ENCODE measurements at places on chromosomes 1 and 21.

DNA sequence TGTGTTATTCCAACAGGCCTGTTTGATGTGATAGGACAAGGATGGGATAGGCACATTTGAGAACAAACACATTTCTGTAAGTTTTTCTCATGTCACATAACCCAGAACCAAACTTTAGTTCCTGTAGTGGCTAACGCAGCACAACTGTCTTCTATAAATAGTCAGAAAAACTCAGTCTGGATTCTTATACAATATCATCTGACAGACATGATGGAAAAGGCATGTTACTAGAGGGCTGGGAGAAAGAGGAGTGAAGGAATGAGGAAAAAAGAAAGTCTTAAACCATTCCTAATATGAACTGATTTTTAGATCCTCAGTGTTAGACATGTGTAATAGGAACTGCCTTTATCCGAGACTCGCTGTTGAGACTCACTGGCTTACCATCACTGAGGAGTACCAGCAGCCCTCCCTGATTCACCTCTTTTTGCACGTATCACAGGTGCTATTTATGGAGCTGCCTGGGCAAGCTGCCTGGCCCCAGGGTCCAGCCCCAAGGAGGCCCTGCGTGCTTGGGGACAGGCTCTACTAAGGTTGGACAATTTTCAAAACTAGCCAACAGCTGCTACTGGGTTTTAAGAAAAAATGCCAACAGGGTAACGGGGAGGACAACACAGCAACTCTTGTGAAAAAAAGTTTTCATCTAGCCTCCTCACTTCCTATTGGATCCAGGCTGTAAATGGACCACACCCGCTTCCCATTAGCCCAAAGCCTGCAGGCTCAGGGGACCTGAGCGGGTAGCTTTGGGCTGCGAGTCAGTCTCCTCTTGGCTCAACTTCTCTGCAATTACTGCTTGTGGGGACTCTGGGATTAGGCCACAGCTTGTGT lies 30.7 kb upstream of the SERBP1 start:
- no peak for DNase-seq

- no peak for DNase-seq
Observed at GRCh38 chr21:23402929-23403520, 2204.3 kb downstream of the MRPL39 start.

GRCh38 chr1:216827251-216827650 lies 104.0 kb upstream of the ESRRG start:
- DNase-seq: no peak

- DNase-seq: no peak
Observed at GRCh38 chr21:26946744-26947446, 20.0 kb downstream of the ADAMTS5 start.
